ENCODE measurements at places on chromosomes 13 and 19.

DNA sequence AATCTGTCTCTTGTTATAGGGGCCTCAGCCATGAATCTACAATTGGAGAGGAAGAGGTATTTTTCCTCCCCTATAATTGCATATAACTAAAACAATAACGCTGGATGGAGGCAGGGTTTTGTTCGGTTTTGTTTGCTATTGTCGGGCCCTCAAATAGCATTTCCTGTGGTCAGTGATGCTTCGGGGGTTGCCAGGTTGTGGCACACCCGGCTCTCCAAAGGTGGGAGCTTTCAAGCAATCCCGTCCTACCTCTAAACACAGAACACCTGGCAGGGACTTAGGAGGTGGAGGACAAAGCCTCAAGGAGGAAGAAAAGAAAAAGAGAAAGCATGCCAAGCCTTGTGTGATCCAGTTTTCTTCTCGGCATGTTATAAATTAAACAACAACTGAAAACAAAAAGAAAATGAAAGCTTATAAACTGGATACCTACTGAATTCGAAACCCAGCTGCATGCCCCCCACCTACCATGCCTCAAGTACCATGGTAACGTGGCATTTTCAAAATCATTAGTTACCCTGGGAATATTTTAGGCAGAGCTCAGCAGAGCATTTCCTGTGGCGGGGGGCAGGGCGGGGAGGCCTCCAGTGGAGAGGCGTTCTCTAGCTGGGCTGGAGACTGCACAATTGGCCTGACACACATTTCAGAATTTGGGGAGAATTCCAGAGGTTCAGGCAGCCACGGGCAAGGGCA is 213.8 kb downstream of the DCLK1 start:
- no peak for DNase-seq

DNA sequence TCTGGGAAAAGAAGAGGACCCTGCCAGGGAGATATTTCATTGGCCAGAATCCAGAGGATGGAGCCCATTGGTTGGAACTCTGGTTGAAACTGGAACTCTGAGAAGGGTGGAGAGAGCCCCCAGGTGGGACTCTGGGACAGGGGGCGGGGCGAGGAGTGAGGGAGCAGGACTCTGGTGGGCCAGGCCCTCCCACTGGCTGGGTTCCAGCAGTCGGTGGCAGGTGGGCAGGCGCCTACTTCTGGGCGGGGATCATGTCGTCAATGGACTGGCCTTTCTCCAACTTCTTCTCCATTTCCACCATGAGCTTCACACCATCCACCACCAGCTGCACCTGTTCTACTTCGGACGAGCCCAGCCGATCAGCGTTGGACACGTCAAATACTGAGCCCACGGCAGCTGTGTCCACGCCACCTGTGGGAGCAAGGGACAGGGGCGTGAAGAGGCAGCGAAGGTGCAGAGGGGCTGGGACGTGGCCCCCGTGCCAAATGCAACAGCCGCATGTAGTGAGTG is 16.1 kb downstream of the CKM start:
- DNase-seq, result no peak

GRCh38 chr13:38824342-38824741 is 137.5 kb downstream of the FREM2 start:
- no peak for DNase-seq

DNA sequence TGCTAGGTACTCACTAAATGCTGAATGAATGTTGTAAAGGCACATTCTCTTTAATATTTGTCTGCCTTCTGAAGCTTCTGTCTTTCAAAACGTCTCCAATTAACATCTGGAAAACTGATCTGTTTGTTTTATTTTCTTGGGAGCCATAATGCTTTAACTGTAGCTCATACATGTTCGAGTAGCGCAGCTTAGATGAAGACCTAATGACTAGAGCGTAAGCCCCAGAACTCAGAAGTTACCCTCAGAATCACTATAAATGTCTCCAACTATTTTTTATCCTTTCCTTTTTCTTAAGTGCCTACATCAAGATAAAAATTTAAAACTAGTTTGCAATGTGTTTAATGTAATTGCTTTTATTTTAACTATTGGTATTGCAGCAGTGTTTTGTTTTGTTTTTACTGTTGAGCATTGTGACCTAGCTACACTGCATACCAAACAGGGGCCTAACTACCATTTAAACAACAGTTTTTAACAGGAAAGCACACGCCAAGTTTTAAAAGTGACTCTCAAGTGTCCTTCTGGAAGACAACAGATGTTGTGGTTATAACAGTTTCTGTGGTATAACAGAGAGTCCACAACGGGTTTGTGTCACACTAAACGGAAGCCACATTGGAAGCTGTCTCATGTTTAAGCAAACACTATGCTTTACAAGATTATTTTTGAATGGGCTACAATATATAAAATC is 42.0 kb downstream of the MRPL57 start:
- no peak for DNase-seq

DNA sequence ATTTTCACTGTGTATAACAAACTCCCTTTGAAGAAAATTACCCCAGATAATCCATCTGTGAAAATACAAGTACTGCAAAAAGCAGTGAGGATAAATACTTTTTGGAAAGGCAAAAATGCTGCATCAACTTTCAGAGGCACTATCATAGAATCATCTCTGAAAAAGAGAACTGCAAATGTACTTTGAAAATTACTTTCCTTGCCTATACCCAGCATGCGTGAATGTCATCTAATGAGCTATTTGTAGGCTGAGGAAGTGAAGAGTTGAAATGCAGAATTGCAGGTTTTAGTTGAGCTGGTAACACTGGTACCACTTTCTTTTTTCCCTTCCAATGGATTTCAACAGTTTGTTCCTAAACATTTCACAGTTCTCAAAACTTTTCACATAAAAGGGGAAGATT is 196.7 kb downstream of the TBC1D4 start:
- DNase-seq, result no peak

DNA sequence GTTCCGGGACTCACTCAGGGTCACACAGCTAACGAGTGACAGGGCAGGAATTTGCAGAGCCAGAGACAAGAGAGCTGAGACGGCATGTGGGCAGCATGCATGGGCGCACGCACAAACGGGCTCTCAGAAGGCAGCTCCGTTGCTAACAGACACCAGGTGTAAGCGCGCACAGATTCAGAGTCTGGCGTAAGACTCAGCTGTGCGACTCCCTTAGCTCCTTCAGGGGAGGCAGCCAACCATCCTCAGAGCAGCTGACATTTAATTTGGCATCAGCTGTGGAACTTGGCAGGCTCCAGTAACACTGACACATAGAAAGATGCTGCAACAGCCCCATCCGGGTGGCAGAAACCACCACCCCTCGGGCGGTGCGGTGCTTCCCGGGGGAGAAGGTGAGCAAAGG is 7.5 kb upstream of the TM6SF2 start:
- peak; percentile 27 for DNase-seq

DNA sequence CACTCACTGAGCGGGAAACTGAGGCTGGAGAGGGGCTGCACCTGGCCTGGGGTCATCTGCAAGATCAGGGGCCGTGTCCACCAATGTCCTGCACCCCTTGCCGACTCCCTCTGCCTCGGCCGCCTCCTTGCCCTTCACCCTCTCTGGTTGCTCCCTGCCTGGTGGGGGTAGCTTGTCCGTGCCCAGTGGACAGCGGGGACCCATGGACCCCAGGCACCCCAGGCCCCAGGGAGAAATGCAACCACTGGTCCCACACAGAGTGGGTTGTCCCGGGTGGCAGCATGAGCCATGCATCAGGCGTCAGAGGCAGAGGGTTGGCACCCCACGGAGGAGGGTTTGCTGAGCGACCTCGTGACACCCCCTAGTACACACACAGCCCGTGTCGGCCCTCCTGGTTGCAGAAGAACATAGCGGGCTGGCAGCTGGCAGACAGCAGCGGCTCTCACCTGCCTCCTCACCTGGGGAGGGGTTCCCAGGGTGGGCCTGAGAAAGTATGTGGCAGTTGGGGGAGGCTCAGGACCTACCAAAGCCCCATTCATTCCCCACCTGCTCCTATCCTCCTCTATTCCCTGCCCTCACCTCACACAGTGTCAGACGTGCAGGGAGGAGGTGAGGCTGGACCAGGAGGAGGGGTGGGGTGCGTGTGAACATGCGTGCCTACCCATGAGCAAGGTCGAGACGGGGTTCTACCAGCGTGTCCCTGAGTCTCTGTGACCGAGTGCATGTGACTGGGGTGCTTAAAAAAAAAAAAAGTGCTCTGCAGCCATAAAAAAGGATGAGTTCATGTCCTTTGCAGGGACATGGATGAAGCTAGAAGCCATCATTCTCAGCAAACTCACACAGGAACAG is 8.7 kb downstream of the ADAMTSL5 start:
- no peak for DNase-seq

DNA sequence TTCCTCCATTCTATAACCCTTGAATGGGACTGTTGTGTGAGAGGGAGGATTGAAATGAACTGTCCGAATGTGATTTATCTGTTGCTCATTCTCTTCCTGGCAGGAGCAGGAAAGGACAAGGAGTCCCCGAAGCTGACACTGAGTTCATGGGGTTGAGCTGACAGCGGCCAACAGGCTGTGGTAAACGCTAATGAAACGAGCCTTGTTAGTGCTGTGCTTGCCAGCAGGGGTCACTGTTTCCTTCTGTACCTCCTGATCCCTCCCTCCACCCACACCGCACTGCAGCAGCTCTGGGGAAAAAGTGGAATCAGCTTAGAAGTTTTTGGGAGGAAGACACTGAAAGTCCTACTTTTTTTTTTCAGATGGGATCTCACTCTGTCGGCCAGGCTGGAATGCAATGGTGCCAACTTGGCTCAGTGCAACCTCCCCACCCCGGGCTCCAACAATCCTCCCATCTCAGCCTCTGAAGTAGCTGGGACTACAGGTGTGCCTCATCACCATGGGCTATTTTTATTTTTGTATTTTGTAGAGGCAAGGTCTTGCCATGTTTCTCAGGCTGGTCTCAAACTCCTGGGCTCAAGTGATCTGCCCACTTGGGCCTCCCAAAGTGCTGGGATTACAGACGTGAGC is 6.7 kb upstream of the ZNF761 start:
- DNase-seq, result peak; percentile 11

DNA sequence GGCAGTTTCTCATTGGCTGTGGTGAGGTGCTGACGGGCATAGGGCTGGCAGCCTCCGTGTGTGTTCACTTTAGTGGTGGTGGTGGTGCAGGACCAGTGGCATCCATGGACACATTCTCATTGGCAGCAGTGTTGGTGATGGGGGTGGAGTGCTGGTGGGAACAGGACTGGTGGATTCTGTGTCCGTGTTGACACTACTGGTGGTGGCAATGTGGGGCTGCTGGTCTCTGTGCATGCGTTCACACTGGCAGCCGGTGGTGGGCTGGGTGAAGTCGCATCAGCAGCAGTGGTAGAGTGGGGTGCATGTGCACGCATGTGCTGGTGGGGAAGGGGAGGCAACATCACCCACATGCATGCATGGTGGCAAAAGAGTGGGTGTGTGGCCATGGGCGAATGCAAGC is 1471.4 kb upstream of the PCDH20 start:
- DNase-seq, result no peak

DNA sequence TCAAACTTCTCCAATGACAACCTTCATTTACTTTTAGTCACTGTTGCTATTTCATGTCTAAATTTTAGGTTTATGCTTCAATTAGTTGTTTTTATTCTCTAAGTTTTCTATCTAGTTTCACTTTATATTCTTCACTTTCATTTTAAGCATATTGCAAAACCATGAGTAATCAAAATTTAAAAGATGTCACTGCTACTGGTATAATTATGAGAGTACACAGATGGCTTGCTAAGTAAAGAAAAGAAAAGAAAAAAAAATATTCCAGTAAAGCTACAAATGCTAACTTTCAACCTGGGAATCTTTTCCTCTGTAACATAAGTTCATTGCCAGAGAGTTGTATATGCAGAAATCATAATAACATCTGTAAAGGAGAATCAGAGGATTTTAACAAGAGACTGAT is 1624.7 kb downstream of the PCDH9 start:
- DNase-seq, result no peak

DNA sequence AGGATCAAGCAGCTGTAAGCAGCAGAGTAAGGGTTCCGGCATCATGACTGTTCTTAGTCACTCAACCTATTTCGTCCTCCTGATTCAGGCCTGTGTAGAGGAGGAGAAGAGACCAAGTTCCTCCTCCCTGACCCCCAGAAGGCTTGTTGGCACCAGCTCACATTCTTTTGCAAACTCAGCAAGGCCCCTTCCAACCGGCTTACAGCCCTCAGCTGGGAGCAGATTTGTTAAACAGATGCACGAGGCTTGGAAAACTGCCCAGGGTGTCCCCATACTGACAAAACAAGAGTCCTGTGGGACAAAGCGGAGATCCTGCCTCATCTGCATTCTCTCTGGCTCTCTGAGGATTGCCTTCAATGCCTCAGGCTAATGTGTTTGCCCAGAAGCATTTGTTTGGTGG is 113.2 kb upstream of the SOX21 start:
- DNase-seq, result no peak

DNA sequence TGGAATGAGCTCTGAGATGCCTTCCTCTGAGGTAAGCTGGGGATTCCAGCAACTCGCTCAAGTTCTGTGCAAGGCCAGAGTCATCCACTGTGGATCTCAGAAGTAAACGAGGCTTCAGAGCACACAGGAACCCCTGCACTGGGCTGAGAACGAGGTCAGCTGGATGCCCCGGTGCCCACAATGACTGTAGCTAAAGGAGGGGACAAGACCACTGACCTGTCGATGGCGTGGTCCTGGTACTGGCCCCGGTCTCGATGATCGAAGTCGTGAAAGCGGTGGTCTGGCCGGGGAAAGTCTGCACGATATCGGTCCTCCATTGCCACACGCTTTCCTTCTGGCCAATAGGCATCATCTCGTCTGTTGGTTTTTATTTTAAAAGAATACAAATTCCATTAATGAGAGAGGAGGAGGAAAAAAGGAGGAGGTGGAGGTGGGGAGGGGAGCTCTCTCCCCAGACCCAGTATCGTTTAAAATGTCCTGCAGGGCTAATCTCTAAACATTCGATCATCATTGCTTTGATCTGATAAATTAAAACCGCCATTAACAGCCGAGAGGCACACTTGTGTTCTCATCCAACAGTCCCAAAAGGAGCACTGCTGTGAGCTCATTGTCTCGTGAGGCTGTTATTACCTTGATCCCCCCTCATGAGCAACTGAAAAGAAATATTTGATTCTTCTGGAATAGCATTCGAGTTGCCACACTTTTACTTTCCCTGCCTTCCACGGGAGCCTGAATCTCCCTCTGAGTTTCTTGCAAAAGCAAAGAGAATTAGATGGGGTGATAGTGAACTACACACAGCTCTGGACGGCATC is 25.0 kb upstream of the TINCR start:
- DNase-seq, result no peak

- no peak for DNase-seq
These were observed 14.4 kb downstream of the RGCC start for GRCh38 chr13:41471785-41472184.

GRCh38 chr19:376111-376470 is 31.5 kb upstream of the MIER2 start:
- DNase-seq, result no peak

- peak; percentile 20 for DNase-seq
These were observed 110.6 kb downstream of the PCDH9 start for GRCh38 chr13:67119481-67119894.

DNA sequence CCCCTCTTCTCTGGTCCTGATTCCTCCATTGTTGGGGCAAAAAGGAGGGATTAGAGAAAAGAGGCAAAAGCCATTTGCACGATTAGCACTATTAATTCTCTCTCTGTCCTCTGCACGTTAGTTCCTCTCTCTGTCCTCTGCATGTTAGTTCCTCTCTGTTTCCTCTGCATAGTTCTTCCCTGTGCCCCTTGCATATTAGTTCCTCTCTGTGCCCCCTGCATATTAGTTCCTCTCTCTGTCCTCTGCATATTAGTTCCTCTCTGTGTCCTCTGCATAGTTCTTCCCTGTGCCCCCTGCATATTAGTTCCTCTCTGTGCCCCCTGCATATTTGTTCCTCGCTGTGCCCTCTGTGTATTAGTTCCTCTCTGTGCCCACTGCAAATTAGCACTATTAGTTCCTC is 847.2 kb upstream of the GPC6 start:
- DNase-seq, result no peak
